ENCODE measurements at places on chromosomes 5 and 9.

GRCh38 chr5:98205691-98206461, 567.6 kb upstream of the RGMB start:
- no peak for DNase-seq

- DNase-seq = no peak
Measured at GRCh38 chr9:112750764-112751055, 150 bp downstream of the SNX30 start.

- DNase-seq = no peak
Measured at GRCh38 chr9:80320916-80321315, 749.2 kb downstream of the TLE4 start.

DNA sequence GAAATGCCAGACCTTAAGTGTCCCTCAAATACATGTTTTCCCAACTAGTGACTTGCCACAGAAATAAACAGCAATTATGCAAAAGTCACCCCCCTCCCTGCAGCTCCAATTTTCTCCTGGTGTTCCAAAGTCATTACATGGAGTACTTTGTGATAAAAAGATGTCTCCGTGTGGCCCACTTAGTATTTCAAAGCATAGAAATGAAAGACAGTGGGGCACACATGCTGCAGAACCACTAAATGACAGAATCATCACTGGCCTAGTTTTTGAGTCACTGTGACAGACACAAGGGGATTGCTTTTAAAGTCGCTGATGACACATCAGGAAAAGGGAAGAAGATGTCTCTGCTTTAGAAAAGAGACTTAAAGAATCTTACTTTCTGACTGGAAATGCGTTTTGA, 323.4 kb downstream of the PSAT1 start:
- no peak for DNase-seq

GRCh38 chr9:97710356-97711222, 13.4 kb upstream of the XPA start:
- peak; percentile 56 for DNase-seq

DNA sequence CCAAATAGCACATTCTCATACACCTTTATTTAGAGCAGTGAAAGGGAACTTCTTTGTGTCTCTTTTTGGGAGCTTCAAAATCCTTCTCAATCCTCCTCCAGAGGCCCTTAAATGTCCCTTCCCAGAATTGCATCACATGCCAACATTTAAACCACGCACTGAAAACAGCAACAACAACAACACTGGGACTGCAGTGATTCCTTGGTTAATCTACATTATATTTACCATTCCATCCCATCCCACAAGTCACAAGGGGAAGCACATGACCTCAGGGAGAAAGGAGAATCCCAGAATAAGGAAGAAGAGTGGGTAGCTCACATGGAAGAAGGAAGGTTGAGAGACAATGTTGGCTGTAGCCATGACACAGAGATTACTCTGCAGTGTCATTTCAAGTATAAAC, 41.1 kb downstream of the ELOVL7 start:
- no peak for DNase-seq

- DNase-seq = no peak
Measured at GRCh38 chr5:145246961-145247744, 588.0 kb downstream of the PRELID2 start.

GRCh38 chr9:108780942-108781734, 74.6 kb downstream of the ACTL7B start:
- DNase-seq = peak; percentile 26

- peak; percentile 2 for DNase-seq
Measured at GRCh38 chr9:117276444-117276843, 138.4 kb downstream of the ASTN2 start.

GRCh38 chr5:63573380-63573779, 388.9 kb downstream of the HTR1A start:
- no peak for DNase-seq

- peak; percentile 35 for DNase-seq
Measured at GRCh38 chr5:53095931-53096525, 13.5 kb downstream of the MOCS2 start.

DNA sequence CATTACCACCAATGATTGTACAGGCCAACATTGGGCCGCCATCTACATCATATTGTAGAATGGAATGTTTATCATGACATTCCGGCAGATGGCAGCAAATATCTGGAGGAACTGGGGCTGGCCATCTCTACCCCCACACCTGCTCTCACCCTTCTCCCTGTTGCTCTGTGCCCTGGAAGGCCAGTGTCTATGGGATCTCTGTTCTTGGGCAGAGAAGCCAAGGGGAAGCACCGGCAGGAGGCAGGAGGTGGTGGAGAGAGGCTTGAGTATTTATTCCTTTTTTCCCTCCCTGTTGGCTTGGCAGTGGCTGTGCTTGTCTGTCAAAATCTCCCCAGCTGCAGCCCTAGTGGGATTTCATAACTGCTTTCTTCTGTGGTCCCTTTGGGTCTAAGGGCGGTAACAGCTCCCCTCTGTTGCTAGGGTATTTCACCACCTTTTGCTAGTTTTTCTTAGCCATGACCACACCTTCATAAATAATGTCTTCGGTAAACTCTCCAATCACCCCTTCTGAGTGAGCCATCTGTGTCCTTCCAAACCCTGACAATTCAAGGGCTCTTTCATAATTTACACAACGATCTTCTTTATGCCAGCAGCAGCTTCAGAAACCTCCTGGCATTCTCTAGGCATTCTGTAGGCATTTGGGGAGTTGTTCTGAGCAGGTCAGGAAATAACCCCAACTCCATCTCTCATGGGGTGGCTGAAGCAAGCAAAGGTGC, 225.8 kb downstream of the MELK start:
- DNase-seq = peak; percentile 74

GRCh38 chr9:4206718-4207117, 93.2 kb downstream of the GLIS3 start:
- no peak for DNase-seq

GRCh38 chr5:32068561-32068960, 105.6 kb downstream of the GOLPH3 start:
- DNase-seq = no peak

GRCh38 chr9:31140316-31140715, 1244.1 kb upstream of the ACO1 start:
- peak; percentile 18 for DNase-seq

GRCh38 chr5:41279040-41279439, 65.7 kb upstream of the C6 start:
- DNase-seq = no peak

DNA sequence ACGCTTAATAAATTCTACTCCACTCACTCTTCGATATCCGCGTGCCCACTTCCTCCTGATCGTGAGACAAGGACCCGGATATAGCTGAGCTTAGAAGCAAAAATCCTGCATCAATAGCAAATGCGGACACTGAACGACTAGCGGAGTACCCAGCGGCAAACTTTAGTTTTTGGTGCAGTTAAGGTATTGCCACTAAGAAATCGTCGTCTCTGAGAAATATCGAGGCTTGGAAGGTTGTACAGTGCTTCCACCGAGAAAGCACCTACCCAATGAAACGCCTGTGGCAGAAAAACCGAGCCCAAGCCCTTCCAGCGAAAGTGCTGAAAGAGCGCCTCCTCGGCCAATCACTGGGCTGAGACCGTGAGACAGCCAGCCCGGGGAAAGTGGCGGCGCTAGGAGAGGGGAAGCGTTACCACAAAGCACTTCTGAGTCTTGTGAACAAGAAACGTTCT, 32.2 kb downstream of the ANXA2R start:
- DNase-seq = peak; percentile 89

- no peak for DNase-seq
Measured at GRCh38 chr5:96384353-96384752, 48.7 kb downstream of the PCSK1 start.

GRCh38 chr5:96752341-96753016, 55.3 kb downstream of the ERAP1 start:
- peak; percentile 75 for DNase-seq

DNA sequence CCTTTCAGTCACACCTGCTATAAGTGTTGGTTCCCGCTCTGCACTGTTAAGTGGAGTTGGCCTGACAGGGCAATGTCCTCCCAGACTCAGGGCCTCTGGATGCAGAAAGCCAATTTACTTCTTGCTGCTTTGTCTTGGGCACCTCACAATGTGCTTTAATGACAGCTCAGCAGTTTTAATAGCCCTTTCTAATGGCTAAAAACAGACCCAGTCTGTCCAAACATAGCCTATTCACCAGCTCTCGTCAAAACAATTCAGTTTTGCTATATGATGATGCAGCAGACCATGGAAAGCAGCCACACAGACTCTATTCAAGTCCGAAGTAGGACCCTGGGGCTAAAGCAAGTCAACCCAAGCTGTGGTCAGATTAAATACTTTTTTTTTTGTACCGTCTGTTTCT, 529.1 kb upstream of the SEMA6A start:
- DNase-seq = no peak

- peak; percentile 49 for DNase-seq
Measured at GRCh38 chr9:121350993-121351561, 19.0 kb downstream of the STOM start.

DNA sequence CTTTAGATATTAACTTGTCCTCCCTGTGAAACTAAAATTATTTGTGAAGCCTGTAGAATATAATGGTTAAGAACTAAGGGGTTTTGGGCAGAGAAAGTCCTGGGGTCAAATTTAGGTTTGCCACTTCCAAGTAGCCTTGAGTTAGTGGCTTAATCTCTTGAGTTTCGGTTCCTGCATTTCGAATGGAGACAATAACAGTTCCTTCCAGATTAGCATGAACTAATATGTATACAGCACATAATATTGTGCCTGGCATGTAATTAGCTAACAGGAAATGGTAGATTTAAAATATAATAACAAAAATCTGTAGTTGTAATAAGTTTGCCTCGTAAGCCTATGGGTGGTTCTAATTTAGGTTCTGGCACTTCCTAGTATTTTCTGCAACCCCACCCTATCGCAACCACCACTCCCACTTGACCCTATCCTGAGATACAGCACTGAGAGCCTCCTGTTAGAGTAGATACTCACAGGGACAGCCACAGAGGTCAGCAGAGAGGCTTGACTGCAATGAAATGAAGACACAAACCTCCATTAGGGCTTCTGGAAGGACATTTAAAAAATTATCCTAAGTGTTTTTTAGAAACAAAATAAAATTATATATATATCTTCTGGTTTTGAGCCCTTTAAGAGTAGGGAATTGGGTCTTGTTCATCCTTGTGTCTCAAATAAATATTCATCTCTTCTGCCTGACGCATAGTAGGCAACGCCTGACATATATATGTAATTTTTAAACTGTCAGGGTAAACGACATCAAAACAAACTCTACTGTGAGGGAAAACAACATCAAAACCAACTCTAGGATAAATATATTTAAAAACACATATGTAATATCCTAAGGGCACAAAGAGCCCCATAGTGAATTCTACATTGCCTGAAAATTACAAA, 8.5 kb downstream of the SPINK9 start:
- no peak for DNase-seq

- peak; percentile 20 for DNase-seq
Measured at GRCh38 chr9:131227112-131227958, 49.0 kb downstream of the FAM78A start.

DNA sequence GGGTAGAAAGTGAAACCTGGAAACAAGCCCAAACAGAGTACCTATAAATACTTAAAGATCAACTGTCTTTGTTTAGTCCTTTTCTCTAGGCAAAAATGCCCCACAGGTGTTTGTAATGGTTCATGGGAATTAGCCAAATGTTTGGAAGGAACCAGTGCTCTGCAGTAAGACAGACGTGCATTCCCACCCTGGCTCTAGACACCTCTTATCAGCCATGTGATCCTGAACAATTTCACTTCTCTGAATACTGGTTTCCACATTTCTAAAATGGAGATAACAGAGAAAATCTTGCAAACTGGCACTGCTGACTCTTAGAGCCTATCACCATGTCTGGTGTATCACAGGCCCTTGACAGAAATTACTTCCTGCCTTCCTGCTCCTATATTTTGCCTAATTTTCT, 30.0 kb downstream of the GLIS3 start:
- no peak for DNase-seq

GRCh38 chr5:38535248-38535750, 21.1 kb downstream of the LIFR start:
- no peak for DNase-seq

GRCh38 chr5:139969318-139969717, 73.8 kb downstream of the NRG2 start:
- DNase-seq = no peak

DNA sequence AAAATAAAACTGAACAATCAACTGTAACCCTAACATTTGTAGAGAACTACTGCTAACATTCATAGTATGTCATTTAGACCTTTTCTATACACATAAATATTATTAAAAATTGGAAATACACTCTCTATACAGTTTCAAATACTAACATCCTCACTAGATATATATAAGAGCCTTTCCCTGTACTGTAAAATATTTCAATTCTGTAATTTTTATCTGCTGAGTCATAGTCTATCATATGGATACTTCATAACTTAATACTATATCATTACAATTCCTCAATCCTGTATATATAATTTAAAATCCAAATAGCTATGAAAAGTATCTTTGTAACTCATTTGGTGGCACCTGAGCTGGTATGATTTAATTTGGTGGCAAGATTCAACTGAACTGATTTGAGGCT, 55.8 kb downstream of the FBXO4 start:
- no peak for DNase-seq

- no peak for DNase-seq
Measured at GRCh38 chr5:13501176-13501575, 443.3 kb downstream of the DNAH5 start.

DNA sequence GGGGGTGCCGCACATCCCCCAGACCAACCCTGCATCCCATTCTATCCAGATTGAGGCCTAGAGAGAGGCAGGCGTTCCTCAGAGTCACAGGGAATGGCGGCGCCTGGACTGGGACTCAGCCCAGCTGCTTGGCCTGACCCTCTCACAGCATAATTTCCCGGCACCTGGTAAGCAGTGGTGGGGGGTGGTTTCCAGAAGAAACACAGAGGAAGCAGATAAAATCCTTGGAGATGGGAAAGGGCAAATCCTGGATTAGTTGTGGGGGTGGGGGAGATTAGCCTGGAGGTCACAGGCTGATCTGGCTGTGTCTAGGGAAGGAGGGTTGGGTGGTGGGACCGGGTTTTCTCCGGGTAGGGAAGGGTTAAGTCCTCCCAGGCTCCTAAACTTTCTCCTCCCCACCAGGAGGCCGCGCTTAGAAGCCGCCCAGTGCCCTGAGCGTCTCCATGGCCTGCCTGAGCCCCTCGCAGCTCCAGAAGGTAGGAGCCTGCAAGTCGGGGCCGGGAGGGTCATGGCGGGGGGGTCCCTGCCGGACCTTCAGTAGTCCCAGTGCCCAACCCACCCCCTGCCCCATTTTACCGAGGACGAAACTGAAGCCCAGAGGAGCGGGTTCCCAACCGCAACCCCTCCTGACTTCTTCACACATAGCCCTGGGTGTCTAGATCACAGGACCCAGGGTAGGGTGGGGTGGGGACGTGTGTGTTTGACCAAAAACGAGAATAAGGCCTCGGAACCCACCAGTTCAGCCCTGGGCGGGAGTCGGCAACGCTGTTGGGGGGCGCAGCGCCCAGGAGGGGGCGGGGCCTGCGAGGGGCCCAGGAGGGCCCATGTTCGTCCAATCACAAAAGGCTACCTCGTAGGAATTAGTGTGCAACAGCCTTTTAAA, 1.3 kb downstream of the PHYHD1 start:
- no peak for DNase-seq

- DNase-seq = no peak
Measured at GRCh38 chr9:134252084-134252830, 74.0 kb upstream of the RXRA start.

DNA sequence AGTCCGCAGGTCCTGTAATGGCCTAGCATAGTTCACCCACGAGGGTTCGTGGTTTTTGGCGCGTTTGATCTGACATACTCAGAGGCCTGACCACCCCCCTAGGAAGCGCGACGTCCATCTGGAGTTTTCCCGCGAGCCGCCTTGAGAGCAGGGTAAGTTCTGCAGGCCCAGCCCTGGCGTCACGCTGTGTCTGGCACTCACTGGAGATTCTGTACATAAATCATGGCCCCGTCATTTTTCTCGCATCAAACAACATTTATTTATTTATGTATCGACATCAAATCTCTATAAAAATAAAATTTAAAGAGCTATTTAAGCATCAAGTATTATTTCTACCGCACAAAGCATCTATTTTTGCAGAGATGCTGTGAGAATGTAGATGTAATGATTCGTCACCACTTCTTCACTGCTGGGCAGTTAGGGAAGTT, 437 bp upstream of the TRIM41 start:
- no peak for DNase-seq

Measured in NCI-H1694 treated with DMSO at 0.1 percent for 48 hours (cell line).